ENCODE measurements at places on chromosomes 12 and 14.

- DNase-seq = no peak
Observed at GRCh38 chr12:68565391-68565903, 45.3 kb upstream of the RAP1B start.

- DNase-seq = no peak
Observed at GRCh38 chr14:79279645-79280597, 931.4 kb downstream of the DIO2 start.

DNA sequence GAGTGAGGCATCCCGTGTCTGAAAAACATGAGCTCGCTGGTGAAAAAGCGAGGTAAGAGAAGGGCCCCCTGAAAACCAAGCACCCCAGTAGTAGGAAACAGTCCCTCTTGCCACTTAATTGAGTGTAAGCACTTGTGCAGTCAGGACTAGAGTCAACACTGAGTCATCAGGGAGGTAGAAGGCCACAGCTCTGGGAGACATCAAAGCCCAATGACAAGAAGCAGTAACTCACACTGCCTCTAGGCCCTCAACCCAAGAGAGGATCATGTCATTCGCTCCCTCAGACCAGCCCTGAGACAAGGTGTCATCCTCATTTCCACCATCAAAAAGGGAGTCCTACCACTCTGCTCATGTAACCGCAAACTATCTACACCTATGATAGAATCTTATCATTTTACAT, 17.8 kb downstream of the POMT2 start:
- peak; percentile 61 for DNase-seq

DNA sequence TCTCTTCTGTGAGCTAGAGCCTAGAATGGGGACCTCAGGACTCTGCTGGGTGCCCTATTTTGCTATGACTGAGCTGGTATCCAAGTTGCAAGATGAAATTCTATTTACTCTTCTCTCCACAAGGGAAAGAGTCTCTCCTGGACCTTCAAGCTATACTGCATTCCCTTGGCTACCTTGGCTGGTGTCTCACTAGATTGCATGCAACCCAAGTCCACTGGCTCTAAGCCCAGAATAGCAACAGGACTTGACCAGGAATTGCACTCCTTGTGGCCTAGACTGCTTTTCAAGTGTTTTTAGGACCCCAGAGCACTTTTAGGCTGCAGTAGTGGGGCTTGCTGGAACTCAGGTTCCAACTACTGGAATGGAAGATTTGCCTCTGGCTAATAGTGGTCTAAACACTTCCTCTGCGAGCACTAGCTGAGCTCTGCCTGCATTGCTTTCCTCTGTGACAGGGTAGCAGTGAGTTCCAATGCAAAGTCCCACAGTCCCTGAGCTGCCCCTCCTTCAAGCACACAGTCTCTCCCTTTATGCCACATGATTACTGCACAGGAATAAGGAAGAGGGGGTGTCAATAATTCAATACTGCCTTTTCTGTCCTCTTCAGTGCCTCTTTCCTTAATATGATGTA, 1009.1 kb upstream of the FLRT2 start:
- DNase-seq = no peak

DNA sequence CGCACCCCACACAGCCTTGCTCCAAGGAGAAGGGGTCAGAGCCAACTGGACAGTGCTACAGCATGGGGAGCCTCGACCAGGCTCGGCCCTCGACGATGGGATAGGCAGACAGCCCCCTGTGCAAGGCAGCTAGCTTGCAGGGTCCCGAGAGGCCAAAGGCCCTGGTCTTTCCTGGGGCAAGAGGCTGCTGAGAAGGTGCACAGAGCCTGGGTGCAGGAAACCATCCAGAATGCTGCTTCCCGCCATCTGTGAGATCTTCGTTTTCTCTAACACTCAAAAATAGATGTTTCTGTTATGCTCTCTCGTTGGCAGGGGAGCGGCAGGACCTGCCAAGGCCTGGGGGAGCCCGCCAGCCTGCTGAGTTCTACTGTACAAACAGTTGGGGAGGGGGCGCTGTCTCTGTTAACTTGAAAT, 168.0 kb upstream of the RTL1 start:
- peak; percentile 12 for DNase-seq
